Bone marrow (tissue), 2 donors: ENCODE measurements at places on chromosomes 1 and 21.

DNA sequence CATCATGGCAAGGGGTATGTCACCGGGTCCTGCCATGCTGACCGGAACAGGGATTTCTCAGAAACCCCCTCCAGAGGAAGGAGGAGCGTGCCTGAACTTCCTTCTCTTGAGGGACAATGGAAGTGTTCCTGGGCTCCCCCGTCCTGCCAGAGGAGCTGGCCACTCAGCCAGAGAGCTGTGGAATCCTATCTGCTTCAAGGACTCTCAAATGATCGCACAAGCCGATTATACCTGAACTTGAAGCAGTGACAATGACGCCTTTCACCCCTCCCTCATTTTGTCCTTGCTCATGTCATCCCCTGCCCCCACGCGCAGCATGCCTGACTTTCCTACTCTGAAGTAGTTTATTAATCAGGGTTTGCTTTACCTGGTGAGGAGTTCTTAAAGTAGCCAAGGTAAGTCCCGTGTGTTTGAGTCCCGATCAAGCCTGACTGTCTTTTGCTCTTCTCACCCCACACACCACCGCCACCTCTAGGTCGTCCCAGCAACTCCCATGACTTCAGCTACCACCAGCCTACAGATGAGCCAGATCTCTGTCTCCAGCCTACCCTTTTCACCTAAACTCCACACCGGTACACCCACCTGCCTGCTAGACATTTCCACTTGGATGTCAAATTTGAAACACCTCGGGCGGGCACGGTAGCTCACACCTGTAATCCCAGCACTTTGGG is 25.0 kb upstream of the PRELP start:
- no peak for DNase-seq

- DNase-seq, result no peak
Measured at GRCh38 chr1:162206749-162207635, 137.5 kb downstream of the NOS1AP start.

DNA sequence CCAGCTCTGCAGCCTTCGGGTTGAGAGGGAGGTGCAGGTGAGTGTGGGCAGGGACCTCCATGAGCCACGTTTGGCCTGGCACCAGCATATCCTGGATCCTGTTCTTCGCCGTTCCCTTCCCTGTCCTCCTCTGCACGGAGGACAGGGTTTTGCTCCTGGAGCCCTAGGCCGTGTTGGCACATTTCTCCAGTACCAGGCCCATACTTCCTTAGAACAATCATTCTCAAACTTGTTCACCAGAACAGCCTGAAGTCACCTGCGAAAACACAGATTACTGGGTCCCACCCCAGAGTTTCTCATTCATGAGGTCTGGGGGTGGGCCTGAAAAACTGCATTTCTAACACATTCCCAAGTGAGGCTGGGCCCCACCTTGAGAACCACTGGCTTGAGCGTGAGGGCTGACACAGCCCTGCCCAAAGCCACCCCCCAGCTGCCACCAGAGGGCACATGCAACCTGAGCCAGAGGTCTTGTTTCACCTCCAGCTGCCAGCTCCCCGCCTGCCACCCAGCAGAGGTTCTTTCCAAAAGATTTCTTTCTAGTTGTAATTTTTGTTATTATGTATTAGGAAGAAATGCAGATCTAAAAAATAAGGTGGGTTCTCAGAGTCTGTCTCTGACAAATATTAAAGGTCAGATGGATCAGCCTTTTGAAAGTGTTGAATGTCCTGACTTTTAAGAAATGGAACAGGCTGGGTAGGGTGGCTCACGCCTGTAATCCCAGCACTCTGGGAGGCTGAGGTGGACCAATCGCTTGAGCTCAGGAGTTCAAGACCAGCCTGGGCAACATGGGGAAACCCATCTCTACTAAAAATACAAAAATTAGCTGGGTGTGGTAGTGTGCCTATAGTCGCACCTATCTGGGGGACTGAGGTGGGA is 39.6 kb upstream of the LDLRAP1 start:
- no peak for DNase-seq

GRCh38 chr1:193259636-193260035 is 73.2 kb upstream of the B3GALT2 start:
- DNase-seq, result no peak

GRCh38 chr1:4527819-4528218 is 126.6 kb upstream of the AJAP1 start:
- no peak for DNase-seq

GRCh38 chr1:186618401-186619170 is 61.6 kb downstream of the PTGS2 start:
- peak; percentile 51 for DNase-seq

DNA sequence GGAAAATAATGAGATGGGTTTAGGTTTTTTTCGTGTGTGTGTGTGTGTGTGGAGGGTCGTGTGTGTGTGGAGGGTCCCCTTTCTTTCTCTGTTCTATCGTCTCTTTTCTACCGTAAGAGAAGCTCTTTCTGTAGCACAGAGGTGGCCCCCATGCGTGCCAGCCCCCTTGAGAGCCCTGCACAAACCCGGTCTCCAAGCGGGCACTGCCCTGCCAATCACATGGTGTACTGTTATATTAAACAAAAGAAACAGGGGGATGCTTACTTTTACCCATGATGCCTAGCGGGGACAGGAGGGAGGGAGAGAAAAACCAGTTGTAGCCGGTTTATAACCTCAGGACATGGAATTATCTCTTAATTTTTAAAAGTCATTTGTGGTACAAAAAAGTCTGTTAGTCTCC is 41.0 kb downstream of the GATAD2B start:
- no peak for DNase-seq

DNA sequence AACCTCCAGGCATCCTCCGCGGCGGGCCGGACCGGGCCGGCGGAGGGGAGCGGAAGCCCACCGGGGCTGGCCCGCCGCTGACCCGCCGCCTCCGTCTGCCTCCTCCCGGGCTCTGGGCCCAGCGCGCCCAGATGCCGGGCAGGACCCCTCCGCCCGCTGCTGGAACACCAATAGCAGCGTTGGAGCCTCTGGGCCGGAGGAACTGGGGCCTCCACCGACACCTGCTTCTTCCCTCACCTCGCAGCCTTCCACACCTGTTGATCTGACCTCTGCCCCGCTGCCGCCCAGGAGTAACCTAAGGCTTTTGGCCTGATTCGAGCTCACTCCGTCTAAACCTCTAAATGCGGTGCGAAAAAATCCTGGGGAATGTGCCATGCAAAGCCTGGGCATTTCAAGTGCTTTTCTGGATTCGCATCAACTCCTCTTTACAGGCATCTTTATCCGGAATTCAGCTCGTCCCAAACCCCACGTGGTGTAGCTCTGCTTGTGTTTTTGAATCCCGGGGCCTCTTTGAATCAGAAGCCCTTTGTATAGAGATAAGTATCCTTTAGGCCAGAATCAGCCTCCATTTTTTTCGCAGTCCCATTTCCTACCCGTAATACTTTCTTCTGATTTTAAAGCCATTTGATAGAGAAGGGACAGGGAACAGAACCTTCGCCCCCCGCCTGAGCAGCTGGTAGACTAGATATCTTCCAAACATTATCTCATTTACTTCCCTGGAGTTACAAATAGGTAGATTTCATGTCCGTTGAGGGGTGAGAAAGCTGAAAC is 680 bp upstream of the CNN3 start:
- DNase-seq, result no peak

GRCh38 chr1:26853156-26853555 is 9.8 kb upstream of the SFN start:
- peak; percentile 60 for DNase-seq

DNA sequence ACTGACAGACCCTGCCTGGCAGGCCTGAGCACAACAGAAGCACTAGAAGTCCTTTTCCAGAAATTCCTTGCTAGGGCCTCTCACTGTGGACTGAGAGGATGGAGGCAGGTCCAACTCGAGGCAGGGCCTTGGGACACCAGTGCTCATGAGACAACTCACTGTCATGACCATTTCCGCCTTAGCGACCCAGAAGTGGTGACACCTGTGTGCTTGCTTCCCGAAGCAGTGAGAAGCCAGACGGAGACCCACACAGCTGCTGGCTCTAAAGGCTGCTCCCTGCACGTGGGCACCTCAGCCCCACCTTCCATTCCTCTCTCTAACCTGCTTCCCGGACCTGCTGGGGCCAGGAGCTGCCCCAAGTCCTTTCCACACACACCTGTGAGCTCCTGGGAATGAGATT is 33.0 kb downstream of the KCNC4 start:
- DNase-seq, result no peak

DNA sequence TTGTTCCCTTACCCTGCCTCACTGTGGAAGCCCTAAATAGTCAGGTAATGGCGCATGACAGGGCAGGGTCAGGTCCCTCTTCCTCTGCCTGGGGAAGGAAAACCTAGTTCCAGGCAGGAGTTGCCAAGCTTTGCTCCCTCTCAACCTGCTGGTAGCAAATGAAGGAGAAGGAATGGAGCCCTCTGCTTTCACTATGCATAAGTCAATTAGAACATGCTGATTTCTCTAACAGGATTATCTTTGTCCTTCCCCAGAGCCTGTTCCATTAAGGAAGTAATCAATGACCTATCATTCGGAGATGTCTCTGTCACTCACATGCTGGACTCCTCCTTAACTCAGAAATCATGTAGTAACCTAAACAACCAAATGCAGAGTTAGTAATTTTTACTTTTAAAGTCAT is 161.8 kb upstream of the NFIA start:
- DNase-seq, result no peak

DNA sequence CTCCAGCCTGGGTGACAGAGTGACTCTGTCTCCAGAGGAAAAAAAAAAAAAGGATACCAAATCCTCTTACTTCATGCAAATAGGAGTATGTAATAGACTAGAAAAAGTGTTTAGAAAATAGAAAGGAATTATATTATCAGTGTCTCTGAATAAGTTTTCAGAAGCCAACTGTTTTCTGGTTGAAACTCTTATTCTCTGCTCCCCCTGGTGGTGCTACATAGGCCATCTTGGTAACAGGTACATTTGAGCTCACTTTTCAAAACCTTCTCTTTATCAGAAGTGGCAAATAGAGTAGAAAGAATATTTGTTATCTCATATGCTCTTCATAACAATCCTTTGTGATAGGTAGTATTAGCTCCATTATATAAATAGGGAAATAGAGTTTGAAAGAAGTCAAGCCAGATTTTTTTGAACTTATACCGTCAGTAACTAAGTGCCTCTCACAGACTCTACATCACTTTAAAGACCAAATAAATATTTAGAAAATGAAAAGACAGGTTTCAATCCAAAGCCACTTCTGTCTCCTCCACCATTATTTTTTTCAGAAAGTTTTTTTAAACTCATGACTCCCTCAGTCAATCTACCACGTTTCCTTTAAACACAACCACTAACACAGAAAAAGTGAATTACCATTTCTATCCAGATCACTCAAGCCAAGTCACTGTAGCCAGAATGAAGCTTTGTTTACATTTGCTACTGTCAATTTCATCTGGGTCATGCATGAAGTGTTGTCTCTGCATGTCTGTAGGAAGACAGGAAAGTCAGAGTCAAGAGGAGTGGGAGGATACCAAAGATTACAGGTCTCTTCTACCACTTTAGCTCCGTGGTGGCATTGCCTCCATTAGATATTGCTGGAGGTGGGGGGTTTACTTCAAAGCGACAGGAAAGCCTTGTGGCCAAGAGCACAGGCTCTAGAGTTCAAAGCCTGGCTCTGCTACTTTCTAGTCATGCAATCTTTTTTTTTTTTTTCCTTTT is 45.6 kb downstream of the IL23R start:
- DNase-seq, result no peak

GRCh38 chr21:42161401-42161955 is 57.5 kb upstream of the ABCG1 start:
- no peak for DNase-seq

DNA sequence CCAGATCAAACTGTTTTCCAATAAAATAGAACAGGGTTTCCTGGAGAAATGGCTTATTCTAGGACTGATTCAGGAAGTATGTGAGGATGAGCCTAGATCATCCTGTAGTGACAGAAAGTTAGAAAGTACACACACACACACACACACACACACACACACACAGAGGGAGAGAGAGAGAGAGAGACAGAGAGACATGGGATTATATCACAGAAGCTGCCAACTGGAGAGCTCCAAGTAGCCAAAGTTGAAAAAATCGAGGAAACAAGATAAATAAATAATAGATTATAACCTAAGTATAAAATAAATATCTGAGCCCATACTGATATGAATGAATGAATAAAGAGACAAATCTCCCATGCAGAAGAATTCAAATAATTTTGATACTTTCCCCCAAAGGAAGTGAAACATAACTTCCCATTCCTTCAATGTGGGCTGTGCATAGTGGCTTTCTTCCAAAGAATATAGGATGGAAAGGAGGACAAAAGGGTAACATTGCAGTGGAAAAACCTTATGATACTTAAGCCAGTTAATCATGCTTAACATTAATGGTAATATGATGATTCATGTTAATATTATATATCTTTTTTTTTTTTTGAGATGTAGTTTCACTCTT is 171.6 kb downstream of the NTPCR start:
- no peak for DNase-seq

GRCh38 chr1:234956821-234957329 is 171.8 kb downstream of the TOMM20 start:
- DNase-seq, result no peak

DNA sequence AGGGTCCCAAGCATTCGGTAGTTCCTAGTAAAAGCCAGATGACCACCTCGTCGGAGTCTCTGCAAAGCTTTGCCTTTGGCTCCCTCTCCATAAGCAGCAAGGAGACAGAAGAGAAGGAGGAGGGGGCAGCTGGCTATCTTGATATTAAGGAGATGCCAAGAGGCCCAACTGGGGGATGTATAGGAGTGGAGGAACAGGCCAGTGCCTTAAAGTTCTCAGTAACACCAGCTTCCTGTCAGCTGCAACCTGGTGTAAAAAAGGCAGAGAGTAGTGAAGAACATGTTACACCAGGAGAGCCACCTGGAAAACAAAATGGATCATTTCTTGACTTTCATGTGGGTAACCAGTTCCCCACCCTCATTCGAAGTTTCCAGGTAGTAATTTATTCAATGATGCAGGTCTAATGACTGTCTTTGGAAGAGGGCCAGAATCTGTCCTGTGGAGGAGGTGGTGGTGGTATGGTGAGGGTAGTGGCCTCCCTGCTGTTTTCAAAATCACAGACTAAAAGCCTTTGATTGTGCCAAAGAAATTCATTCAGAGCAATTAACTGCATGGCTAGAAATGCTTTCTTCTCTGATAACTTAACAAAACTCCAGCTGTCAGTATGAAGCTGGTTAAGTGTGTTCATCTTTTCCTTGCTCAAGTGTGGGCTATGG is 27.3 kb downstream of the TMEM200B start:
- DNase-seq, result no peak

DNA sequence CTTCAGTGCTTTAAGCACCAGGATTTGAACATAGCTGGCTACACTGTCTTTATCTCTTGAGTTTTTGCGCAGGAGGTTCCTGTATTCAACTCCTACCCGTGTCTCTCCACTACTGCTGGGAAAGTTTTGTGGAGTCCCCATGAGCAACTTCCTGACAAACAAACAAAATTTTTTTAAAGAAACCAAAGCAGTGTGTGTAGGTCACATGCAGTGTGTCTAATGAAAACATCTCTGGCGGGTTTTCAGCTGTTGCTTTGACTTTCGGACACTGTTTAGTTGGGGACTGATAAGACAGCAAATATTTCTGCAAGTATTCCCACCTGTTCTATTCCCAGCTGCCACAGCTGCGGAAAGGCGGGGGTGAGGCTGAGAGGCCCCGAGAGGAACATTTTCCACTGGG is 2.0 kb downstream of the PSEN2 start:
- no peak for DNase-seq
